ENCODE measurements at places on chromosomes 13 and 19.
A peak's percentile ranks its signal among the peaks of the same experiment; 100 is the strongest.

GRCh38 chr19:37813340-37813739 lies 34.0 kb upstream of the ZNF573 start:
- no peak overlapping the region for H3K4me3 ChIP-seq
- no peak overlapping the region for H3K27ac ChIP-seq
- H3K27me3 ChIP-seq = no peaks in the 10 kb centered on the region

DNA sequence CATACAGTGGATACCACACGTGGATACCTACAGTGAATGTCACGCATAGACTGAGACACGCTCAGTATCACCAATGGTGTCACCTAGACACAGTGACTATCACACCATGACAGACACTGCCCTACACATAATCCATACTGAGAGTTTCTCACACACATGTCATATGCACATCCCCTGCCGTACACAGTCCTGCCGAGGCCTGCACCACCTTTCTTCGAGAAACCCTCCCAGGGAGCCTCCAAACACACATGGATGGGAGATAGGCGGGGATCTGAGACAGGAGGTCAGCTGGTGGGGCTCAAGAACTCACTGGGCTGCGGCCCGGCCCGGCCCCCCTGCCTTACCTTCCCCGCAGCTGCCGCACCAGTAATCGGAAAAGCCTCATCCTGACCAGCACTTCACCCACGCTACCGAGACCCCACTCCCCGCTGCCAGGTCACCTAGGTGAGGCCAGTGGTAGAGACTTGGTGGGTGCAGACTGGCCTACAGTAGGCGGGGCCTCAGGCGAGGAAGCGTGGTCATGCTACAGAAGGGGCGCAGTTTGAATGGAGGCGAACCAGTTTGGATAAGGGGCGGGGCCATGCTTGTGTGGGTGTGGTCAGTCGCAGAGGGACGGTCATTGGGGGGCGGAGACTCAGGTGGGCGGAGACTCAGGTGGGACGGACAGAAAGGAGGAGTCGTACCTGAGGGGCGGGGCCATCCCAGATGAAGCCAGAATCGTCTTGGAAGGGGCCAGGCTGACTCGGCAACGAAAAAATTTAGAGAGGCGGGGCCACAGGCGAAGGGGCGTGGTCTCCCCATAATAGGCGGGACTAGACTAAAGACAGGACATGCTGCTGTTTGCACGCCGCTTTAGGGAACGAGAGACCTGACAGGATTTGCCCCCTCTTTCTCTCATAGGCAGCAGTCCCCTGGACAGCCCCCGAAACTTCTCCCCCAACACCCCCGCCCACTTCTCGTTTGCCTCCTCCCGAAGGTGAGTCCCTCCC lies 2.1 kb downstream of the MAST1 start:
- H3K36me3 ChIP-seq = no peaks in the 10 kb centered on the region
- peaks cover 28% of the 10 kb centered on the region for H3K4me1 ChIP-seq
- DNase-seq = no peak
- no peaks in the 10 kb centered on the region for H3K27me3 ChIP-seq
- H3K27ac ChIP-seq = no peak overlapping the region

- H3K4me1 ChIP-seq = no peaks in the 10 kb centered on the region
- no peak for DNase-seq
- no peaks in the 10 kb centered on the region for H3K36me3 ChIP-seq
- no peaks in the 10 kb centered on the region for H3K27me3 ChIP-seq
- H3K4me3 ChIP-seq = no peak overlapping the region
- no peak overlapping the region for H3K27ac ChIP-seq
Observed at GRCh38 chr13:35484384-35484783, 7.9 kb upstream of the MAB21L1 start.

DNA sequence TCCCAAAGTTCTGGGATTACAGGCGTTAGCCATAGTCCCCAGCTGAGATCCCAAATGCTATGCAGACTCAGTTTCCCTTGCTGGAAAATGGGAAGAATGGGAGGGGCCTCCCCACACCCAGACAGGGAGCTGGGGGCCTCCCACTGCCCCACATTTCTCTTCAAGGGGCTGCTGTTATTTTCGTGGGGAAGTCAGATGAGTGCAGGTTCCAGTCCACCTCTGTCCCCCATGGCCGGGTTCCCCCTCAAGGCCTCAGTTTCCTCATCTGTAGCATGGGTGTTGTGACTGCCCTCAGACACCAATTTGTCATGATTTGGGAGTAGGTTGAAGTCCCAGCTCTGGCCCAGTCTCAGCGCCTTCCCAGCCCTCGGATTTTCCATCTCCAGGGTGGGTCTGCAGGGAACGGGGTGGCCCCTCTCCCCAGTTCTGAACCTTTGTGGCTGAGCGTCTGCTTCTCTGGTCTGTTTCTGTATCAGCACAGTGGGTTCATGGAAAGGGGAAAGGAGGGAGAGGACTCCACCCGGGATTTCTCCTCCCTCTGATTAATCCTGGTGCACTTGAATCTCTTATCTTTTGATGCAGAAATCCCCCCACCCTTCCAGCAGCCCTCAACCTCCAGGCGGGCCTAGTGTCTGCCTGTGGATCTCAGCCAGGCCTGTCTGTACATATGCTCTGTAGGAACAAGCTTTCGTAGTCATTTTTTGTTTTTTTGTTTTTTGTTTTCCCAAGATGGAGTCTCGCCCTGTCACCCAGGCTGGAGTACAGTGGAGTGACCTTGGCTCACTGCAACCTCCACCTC lies 12.2 kb downstream of the NFIC start:
- no peak overlapping the region for H3K27ac ChIP-seq
- no peak for DNase-seq
- H3K4me1 ChIP-seq = peaks cover 16% of the 10 kb centered on the region
- H3K36me3 ChIP-seq = peaks cover 3% of the 10 kb centered on the region
- no peaks in the 10 kb centered on the region for H3K27me3 ChIP-seq

GRCh38 chr13:71309905-71310304 lies 557.1 kb downstream of the DACH1 start:
- no peaks in the 10 kb centered on the region for H3K27me3 ChIP-seq
- H3K27ac ChIP-seq = no peak overlapping the region
- DNase-seq = no peak
- H3K4me1 ChIP-seq = no peaks in the 10 kb centered on the region
- no peak overlapping the region for H3K4me3 ChIP-seq
- no peaks in the 10 kb centered on the region for H3K36me3 ChIP-seq

DNA sequence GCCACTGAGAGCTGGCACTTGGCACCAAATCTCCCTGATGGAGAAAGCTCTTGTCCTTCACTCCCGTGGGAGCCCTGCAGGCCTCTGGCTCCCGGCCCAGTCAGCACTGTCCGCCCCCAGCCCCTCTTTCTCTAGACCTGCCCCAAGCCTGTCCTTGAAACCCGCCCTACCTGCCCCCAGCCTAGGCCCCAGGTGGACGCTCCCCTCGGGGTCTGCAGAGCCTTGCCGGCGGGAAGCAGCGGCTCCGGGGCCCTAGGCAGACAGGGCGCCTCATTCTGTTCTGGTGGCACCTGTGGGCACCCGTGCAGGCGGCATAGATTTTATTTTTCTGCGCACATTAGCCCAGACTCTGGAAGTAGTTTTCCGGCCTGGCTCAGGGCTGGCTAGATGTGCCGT lies 17.6 kb downstream of the IL17D start:
- H3K4me3 ChIP-seq = no peak overlapping the region
- no peak for DNase-seq
- H3K27me3 ChIP-seq = no peaks in the 10 kb centered on the region

DNA sequence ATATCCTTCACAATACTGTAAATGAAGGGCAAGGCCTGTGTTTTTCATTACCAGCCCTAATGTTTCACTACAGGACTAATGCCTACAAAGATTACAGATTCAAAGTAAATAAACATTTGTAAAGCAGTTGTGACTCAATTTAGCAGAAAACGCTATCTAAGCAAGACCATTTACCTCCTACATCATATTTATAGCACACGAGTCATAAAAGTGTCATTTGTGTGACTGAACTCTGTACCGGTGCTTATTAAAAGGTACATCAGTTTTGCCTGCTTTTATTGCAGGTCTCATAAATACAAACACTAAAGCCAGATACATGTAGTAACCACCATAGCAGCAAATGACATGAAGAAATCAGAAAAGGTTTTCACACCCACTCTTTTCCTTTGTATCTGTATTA lies 61.5 kb upstream of the SLC15A1 start:
- no peaks in the 10 kb centered on the region for H3K4me1 ChIP-seq
- no peaks in the 10 kb centered on the region for H3K36me3 ChIP-seq
- no peak overlapping the region for H3K27ac ChIP-seq
- DNase-seq = no peak
- H3K27me3 ChIP-seq = no peaks in the 10 kb centered on the region

GRCh38 chr19:48896191-48896720 lies 2.3 kb downstream of the TULP2 start:
- H3K27ac ChIP-seq = no peak overlapping the region
- DNase-seq = no peak
- no peak overlapping the region for H3K4me3 ChIP-seq
- H3K27me3 ChIP-seq = no peaks in the 10 kb centered on the region
- peaks cover 44% of the 10 kb centered on the region for H3K4me1 ChIP-seq

- H3K4me3 ChIP-seq = no peak overlapping the region
- no peak for DNase-seq
- H3K36me3 ChIP-seq = no peaks in the 10 kb centered on the region
- no peaks in the 10 kb centered on the region for H3K27me3 ChIP-seq
- H3K27ac ChIP-seq = no peak overlapping the region
- peaks cover 10% of the 10 kb centered on the region for H3K4me1 ChIP-seq
Observed at GRCh38 chr19:30312582-30313352, 59.4 kb upstream of the ZNF536 start.

GRCh38 chr13:26184791-26185250 lies 37.3 kb downstream of the RNF6 start:
- peaks cover 17% of the 10 kb centered on the region for H3K4me1 ChIP-seq
- no peak overlapping the region for H3K27ac ChIP-seq
- peak; percentile 72 for DNase-seq
- no peaks in the 10 kb centered on the region for H3K27me3 ChIP-seq

- no peak overlapping the region for H3K4me3 ChIP-seq
- no peaks in the 10 kb centered on the region for H3K27me3 ChIP-seq
- H3K36me3 ChIP-seq = no peaks in the 10 kb centered on the region
- no peak for DNase-seq
- H3K27ac ChIP-seq = no peak overlapping the region
Observed at GRCh38 chr19:13808856-13809255, 13.6 kb downstream of the ZSWIM4 start.

GRCh38 chr19:15769586-15769985 lies 17.9 kb upstream of the OR10H5 start:
- no peaks in the 10 kb centered on the region for H3K36me3 ChIP-seq
- no peaks in the 10 kb centered on the region for H3K4me1 ChIP-seq
- no peak overlapping the region for H3K4me3 ChIP-seq
- no peaks in the 10 kb centered on the region for H3K27me3 ChIP-seq

- no peak for DNase-seq
- no peaks in the 10 kb centered on the region for H3K27me3 ChIP-seq
- H3K36me3 ChIP-seq = no peaks in the 10 kb centered on the region
- peaks cover 84% of the 10 kb centered on the region for H3K4me1 ChIP-seq
Observed at GRCh38 chr13:40590112-40590862, 76.2 kb downstream of the FOXO1 start.

GRCh38 chr13:111158136-111158805 lies 43.2 kb downstream of the ARHGEF7 start:
- H3K36me3 ChIP-seq = peaks cover 2% of the 10 kb centered on the region
- H3K27ac ChIP-seq = no peak overlapping the region

- no peaks in the 10 kb centered on the region for H3K4me1 ChIP-seq
- peaks cover 12% of the 10 kb centered on the region for H3K27me3 ChIP-seq
- peak; percentile 30 for DNase-seq
- H3K4me3 ChIP-seq = no peak overlapping the region
- no peak overlapping the region for H3K27ac ChIP-seq
Observed at GRCh38 chr19:13396250-13397080, 109.8 kb downstream of the CACNA1A start.

GRCh38 chr19:31818798-31819105 lies 469.5 kb upstream of the TSHZ3 start:
- no peaks in the 10 kb centered on the region for H3K27me3 ChIP-seq
- H3K36me3 ChIP-seq = no peaks in the 10 kb centered on the region
- DNase-seq = no peak

DNA sequence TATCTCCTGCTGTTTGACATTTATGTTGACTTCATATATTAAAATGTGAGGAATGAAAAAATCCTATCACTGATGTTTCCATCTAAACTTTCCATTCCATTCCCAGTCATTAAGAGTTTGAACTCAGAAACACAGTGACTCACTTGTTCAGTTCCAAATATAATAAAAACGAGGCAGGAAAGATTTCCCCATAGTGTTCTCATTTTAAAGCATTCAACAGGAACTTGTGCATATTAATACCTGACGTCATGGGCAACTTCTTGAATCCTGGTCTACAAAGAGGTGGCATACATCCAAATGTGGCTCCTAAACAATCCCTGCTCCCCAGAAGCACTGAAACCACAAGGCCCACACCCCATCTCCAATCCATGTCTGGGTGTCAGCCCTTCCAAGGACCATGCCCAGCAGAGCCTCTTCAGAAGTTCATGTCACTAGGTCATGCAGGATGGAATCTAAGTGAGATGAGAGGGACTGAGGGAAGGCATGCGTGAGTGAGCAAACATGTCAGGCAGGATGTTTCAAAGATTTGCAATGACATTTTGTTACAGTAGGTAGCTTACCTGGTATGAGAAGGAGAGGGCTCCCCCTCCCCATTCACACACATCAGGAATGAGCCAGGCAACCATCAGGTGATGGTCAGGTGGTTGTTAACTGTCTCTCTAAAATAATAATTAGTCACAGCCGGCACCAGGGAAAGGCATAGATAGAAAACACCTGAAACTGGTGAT lies 9.4 kb upstream of the ERVV-2 start:
- no peak overlapping the region for H3K27ac ChIP-seq
- no peak overlapping the region for H3K4me3 ChIP-seq
- H3K36me3 ChIP-seq = no peaks in the 10 kb centered on the region
- H3K27me3 ChIP-seq = no peaks in the 10 kb centered on the region

GRCh38 chr13:22451327-22451741 lies 729.4 kb upstream of the SGCG start:
- no peak overlapping the region for H3K4me3 ChIP-seq
- DNase-seq = peak; percentile 3
- H3K27ac ChIP-seq = no peak overlapping the region
- peaks cover 2% of the 10 kb centered on the region for H3K27me3 ChIP-seq
- H3K4me1 ChIP-seq = 0 out of 2 replicates have a peak, but pooled peaks cover 6% of the 10 kb centered on the region

DNA sequence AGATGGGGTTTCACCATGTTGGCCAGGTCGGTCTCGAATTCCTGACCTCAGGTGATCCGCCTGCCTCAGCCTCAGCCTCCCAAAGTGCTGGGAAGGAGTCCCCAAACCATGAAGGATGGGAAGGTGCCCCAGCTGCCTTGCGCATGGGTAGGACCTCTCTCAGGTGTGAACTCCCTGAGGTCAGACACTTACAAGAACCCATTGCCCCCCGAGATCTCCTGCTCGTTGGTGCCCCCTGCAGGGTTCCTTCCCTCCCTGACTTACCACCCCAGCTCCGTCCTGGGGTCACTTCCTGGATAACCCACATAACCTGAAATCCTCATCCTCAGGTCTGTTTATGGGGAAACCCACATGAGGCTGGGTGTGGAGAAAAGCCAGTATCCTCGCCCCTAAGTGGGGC lies 41.7 kb downstream of the UNC13A start:
- no peak for DNase-seq
- no peak overlapping the region for H3K27ac ChIP-seq
- H3K36me3 ChIP-seq = no peaks in the 10 kb centered on the region
- H3K27me3 ChIP-seq = no peaks in the 10 kb centered on the region

Measured in HepG2 (cell line).